ENCODE measurements at places on chromosomes 13 and 19.

DNA sequence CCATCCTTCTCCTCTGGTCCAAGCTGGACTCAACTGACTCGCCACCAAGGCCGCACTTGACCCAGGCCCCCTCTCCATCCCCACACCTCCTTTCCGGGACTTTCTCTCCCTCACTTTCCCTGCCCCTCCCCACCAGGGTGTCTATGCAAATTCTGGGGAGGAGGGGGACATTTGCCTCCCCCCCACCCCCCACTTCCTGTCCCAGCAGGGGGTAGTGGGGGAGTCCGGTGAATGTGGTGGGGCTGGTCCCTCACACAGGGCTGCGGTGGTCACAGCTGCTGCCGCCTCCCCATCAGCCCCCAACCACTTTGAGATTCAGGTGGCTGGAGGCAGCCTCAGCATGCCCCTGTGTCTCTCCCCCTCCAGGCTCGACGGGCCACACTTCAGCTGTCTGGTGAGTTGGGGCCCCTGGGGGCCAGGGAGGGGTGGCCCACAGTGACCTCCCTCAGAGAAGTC lies 870 bp downstream of the SPIB start:
- no peak for DNase-seq
- no peak overlapping the region for H3K27ac ChIP-seq
- H3K4me1 ChIP-seq = peaks cover 3% of the 10 kb centered on the region
- no peak overlapping the region for H3K4me3 ChIP-seq
- no peaks in the 10 kb centered on the region for H3K36me3 ChIP-seq

DNA sequence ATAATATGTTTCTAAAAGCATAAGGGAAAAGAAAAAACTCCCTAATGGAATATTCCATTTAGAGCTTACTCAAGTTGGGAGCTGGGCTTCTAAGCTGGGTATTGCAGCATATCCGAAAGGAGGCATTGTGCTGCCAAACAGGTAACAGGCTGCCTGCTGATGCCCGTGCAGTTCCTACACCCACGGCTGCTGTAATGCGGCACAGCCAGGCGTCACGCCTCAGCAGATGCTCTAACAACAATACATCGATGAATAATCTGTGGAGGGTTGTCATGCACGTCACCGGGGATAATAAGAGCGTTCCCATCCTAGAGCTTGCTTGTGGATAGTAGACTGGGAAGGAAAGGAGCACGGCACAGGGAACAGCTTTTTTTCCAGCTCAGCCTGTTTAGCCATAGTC lies 1582.1 kb upstream of the SLC10A2 start:
- H3K4me3 ChIP-seq = no peak overlapping the region
- no peaks in the 10 kb centered on the region for H3K36me3 ChIP-seq

- H3K36me3 ChIP-seq = no peaks in the 10 kb centered on the region
- H3K27me3 ChIP-seq = no peaks in the 10 kb centered on the region
- H3K27ac ChIP-seq = no peak overlapping the region
- H3K4me1 ChIP-seq = no peaks in the 10 kb centered on the region
Measured at GRCh38 chr19:29233591-29233990, 20.6 kb upstream of the UQCRFS1 start.

- H3K27me3 ChIP-seq = no peaks in the 10 kb centered on the region
- H3K4me1 ChIP-seq = no peaks in the 10 kb centered on the region
- H3K36me3 ChIP-seq = peaks cover 23% of the 10 kb centered on the region
- H3K4me3 ChIP-seq = no peak overlapping the region
- no peak overlapping the region for H3K27ac ChIP-seq
Measured at GRCh38 chr19:11821474-11822109, 7.5 kb downstream of the ZNF440 start.

- H3K4me1 ChIP-seq = no peaks in the 10 kb centered on the region
- no peaks in the 10 kb centered on the region for H3K36me3 ChIP-seq
- H3K4me3 ChIP-seq = no peak overlapping the region
- no peak for DNase-seq
- no peak overlapping the region for H3K27ac ChIP-seq
Measured at GRCh38 chr19:14952767-14953166, 11.5 kb downstream of the OR7C2 start.

GRCh38 chr13:28179974-28180373 lies 41.6 kb downstream of the PAN3 start:
- H3K36me3 ChIP-seq = no peaks in the 10 kb centered on the region
- H3K27me3 ChIP-seq = no peaks in the 10 kb centered on the region
- H3K4me3 ChIP-seq = no peak overlapping the region
- DNase-seq = no peak
- H3K27ac ChIP-seq = no peak overlapping the region

DNA sequence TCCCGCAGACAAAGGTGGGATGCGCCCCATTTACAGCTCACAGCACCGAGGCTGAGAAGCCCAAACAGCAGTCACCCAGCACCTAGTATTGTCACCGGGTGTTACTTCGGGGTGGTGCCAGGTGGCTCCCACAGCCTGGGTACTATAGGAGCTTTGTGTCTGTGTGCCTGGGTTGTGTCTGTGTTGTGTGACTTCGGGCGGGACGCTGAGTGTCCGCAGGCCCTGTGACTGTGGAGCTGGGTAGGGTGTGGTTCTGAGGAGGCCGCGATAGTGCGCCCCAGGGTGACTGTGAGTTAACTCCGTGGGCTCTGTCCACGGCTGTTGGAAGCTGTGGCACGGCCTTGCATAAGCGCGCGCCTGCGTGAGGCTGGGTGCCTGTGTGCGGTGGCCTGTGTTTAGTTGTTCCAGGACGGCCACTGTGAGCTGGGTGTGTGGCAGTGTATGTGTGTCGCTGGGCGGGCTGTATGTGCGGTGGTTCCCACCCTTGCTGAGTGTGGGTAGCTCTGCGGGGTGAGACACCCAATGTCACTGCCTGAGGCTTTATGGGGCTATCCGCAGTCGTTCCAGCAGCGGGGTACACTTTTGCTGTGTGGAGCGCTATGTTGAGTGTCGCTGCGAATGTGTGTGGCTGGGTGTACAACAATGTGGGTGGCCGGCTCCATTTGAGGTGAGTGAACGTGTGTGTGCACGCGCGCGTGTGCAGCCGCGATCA lies 559 bp upstream of the SSBP4 start:
- peak overlapping the region; percentile 93 for H3K27ac ChIP-seq
- peak overlapping the region; percentile 65 for H3K4me3 ChIP-seq
- H3K27me3 ChIP-seq = no peaks in the 10 kb centered on the region
- DNase-seq = peak; percentile 81
- no peaks in the 10 kb centered on the region for H3K36me3 ChIP-seq

GRCh38 chr13:43657485-43657884 lies 129.3 kb downstream of the ENOX1 start:
- no peaks in the 10 kb centered on the region for H3K36me3 ChIP-seq
- H3K4me3 ChIP-seq = no peak overlapping the region
- H3K4me1 ChIP-seq = no peaks in the 10 kb centered on the region
- no peak overlapping the region for H3K27ac ChIP-seq

- peak overlapping the region; percentile 53 for H3K27ac ChIP-seq
- peaks cover 59% of the 10 kb centered on the region for H3K4me1 ChIP-seq
- no peak for DNase-seq
- peaks cover 17% of the 10 kb centered on the region for H3K36me3 ChIP-seq
- no peaks in the 10 kb centered on the region for H3K27me3 ChIP-seq
- no peak overlapping the region for H3K4me3 ChIP-seq
Measured at GRCh38 chr13:45332036-45332830, 8.8 kb downstream of the TPT1 start.

DNA sequence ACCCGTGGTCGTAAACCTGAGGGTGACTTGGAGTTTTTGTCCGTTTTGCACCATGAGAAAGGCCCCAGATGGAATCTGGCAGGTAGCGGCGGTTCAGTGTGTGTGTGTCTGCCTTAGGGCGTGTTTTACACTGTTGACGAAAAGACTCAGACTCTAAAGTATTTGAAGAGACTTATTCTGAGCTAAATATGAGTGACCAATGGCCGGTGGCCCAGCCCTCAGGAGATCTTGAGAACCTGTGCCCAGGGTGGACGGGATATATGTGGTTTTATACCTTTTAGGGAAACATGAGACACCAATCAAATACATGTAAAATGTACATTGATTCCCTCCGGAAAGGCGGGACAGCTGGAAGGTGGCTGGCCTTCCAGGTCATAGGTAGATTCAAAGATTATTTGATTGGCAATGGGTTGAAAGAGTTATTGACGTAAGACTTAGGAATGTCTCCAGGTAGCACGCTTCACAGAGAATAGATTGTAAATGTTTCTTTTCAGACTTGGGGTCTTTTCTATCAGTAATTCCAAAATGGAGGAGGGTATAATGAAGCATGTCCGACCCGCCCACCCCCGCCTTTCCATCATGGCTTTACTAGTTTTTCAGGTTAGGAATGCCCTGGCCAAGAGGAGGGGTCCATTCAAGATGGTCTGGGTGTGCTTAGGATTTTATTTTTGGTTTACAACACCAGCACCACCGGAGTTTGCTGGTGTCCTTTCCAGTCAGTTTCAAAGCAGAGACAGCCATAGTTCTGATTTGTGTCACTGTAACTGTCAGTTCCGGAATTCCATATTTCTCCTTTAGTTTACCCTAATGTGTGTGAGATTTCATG lies 1.0 kb upstream of the ZNF529 start:
- peak overlapping the region; percentile 79 for H3K4me3 ChIP-seq
- no peak for DNase-seq
- peaks cover 9% of the 10 kb centered on the region for H3K4me1 ChIP-seq
- peak overlapping the region; percentile 83 for H3K27ac ChIP-seq

DNA sequence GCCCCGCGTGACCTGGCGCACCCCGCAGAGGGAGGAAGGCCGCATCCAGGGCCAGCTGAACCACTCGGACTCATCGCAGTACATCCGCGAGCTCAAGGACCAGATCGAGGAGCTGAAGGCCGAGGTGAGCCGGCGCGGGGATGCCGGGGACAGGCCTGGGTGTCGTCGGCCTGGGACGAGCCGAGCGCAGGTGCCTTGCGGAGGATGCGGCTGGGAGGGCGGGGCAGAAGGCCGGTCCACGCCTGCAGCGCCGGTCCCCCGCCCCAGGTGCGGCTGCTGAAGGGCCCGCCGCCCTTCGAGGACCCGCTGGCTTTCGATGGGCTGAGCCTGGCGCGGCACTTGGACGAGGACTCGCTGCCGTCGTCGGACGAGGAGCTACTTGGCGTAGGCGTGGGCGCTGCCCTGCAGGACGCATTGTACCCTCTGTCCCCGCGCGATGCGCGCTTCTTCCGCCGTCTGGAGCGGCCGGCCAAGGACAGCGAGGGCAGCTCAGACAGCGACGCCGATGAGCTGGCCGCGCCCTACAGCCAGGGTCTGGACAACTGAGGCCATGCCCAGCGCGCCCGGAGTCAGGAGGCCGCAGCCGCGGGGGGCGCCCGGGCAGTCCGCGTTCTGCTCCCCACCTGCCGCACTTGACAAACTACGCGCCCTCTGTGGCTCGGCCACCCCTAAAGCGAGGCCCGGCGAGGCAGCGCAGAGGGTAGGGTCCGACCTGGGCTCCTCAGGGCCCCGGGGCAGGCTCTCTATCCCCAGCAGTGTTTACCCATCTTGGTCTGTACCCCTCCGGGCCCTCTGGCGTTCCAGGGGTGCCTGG lies 10.8 kb downstream of the PRR36 start:
- peaks cover under 1% of the 10 kb centered on the region for H3K4me1 ChIP-seq
- H3K36me3 ChIP-seq = peaks cover 14% of the 10 kb centered on the region
- DNase-seq = no peak
- peaks cover under 1% of the 10 kb centered on the region for H3K27me3 ChIP-seq
- H3K4me3 ChIP-seq = no peak overlapping the region

GRCh38 chr13:35961002-35961401 lies 170.2 kb downstream of the DCLK1 start:
- no peak overlapping the region for H3K4me3 ChIP-seq
- no peak for DNase-seq
- H3K4me1 ChIP-seq = no peaks in the 10 kb centered on the region
- H3K27ac ChIP-seq = no peak overlapping the region

GRCh38 chr19:33350538-33351309 lies 22.8 kb upstream of the CEBPG start:
- no peaks in the 10 kb centered on the region for H3K36me3 ChIP-seq
- H3K4me1 ChIP-seq = no peaks in the 10 kb centered on the region
- no peaks in the 10 kb centered on the region for H3K27me3 ChIP-seq
- no peak overlapping the region for H3K27ac ChIP-seq

DNA sequence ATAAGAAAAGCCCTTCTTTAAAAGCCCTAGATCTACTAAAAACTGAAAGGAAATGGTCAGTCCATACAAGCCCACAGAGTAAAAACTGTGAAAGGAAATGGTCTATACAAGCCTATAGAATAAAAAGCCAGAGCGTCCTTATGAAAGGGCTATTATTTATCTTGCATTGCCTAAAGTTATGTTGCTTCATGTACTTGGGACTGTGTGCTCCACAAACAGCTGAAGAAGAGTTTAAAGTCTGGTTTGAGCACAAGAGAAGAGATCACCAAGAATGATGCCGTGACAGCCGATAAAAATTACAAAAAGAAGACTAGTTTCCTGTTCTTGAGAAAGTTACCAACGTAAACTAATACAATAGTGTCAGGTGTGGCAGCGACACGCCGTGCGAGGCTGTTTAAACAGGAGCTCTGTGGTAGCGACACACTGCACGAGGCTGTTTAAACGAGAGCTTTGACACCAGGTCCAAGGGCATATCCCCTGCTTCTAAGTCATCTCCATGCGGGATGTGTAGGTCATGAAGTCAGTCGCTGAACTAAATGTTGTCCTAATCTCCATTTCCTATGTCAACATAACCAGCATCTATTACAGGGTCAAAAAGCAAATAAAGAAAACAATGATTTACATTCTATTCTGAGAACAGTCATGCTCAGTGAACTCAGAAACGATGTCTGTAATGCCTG lies 24.9 kb downstream of the PCID2 start:
- no peak for DNase-seq
- no peak overlapping the region for H3K27ac ChIP-seq
- peaks cover 55% of the 10 kb centered on the region for H3K36me3 ChIP-seq
- no peaks in the 10 kb centered on the region for H3K4me1 ChIP-seq
- no peak overlapping the region for H3K4me3 ChIP-seq

DNA sequence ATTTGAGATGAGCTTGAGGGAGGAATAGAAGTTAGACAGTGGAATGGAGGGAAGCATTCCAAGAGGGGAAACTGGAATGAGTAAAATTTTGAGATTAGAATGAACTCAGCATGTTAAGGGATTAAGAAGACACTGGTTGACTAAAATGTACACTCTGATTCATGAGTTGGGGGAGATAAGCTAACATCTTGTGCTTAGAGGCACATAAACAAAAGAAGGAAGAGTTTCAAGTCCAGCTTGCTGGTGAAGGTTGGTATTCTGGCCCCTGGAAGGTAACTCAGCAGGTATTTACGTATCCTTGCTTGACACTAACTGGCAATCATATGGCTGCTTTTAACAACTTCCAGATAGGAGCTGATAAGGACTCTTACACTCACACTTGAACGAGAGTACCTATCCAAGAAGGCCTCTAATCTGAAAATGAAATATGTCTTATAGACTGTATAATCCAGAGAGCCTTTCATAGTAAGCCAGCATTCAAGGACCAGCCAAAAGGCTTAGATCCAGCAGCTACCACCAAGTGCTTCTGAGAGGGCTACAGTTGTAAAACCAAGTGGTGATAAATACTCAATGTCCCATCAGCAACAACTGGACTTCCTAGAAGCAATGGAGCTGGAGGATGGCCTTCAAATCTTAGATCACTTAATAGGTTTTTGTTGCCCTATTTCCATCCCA lies 149.7 kb upstream of the SERP2 start:
- H3K4me3 ChIP-seq = no peak overlapping the region
- no peaks in the 10 kb centered on the region for H3K27me3 ChIP-seq
- peaks cover 15% of the 10 kb centered on the region for H3K4me1 ChIP-seq
- peak overlapping the region; percentile 93 for H3K27ac ChIP-seq
- no peaks in the 10 kb centered on the region for H3K36me3 ChIP-seq

GRCh38 chr19:19588546-19588945 lies 29.9 kb downstream of the PBX4 start:
- H3K36me3 ChIP-seq = no peaks in the 10 kb centered on the region
- H3K27me3 ChIP-seq = no peaks in the 10 kb centered on the region
- no peak for DNase-seq
- no peak overlapping the region for H3K4me3 ChIP-seq
